ENCODE measurements at places on chromosomes 5 and 9. TPM values are rescaled to one million over a fixed set of nuclear protein-coding genes. Genes with fewer than 3 reads are reported as not detected.

PRRC2B gene
- total RNA-seq, result 23.0 TPM

DNA sequence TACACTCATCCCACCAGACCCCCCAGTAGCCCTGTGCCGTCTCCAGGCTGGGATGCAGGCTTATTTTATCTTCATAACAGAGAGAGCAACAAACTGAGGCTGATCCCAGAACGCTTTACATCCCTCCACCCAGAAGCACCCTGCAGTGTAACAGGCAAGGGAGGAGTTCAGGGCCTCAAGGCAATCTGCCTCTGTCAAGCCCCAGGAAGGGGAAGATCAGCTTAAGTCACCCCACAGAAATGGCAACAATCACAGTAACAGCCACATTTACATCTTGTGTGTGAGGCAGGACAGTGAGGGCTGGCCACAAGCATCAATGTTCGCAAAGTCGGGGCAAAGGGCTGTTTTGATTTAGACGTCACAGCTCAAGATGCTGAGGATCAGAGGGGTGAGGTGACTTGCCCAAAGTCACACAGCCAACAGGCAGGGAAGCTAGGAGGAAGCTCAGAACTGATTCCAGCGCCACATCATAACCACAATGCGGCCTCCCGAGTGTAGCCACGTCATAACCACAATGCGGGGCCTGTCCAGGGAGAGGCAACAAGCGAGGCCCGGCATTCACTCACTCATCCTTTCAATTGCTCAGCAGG is 14.4 kb downstream of the STK10 start:
- DNase-seq, result no peak

- DNase-seq, result no peak
Observed at GRCh38 chr5:117357886-117358285, 783.3 kb upstream of the SEMA6A start.

GRCh38 chr5:14182761-14183160 is 39.6 kb downstream of the TRIO start:
- no peak for DNase-seq

DNA sequence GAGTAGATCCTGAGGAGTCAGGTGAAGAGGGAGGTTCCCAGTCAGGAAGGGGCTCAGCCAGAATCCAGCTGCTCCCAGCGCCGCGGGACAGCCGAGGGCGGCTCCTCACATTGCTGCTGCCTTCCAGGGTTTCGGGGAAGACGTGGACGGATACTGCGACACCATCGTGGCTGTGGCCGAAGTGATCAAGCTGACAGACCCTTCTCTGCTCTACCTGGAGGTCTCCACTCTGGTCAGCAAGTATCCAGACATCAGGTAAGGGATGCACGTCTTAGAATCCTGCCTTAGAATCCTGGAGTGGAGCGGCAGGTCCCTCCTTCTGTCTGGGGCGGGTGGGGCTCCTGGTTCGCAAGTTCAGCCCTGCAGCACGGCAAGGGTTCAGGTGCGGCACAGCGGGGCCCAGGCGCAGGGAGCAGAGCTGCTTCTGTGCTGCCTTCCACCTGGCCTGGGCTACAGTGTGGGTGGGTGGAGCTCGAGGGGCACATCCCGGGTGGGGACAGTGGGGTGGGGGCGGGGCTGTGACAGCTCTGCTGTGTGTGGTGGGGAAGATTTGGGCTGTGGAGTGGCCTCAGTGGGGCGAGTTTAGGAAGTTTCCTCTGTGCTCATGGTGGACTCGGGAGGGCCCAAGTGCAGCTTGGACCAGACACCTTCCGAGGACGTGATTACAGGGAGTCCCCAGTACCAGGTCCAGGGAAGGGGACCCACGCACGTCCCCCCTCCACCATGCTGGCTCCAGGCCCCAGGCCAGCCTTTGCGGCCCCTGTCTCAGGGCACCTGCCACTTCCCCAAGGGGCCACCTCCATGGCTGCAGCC is 22.8 kb downstream of the EXOC3 start:
- DNase-seq, result no peak

DNA sequence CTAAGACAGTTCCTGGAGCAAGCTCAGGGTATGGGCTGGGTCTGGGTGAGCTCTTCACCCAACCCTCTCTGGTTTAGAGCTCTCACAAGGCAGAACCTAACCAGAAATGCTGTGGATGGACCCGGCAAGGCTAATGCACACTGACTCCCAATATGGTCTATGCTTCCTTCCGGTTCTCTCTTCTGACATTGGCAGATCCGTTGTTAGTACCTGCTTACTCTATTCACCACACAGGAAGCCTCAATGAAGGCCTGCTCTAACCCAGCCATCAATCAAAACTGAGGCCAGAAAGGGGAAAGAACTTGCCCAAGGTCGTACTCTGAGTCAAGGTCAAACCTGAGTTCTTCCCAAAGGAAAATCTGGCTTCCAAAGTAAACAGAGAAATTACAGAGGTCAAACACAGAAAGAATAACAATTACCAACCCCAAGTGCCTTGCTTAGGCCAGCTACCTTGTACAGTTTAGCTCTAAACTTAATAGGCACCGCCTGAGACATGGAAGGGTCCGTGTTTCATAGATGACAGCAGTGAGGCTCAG is 46.0 kb upstream of the AKNA start:
- DNase-seq, result no peak

DNA sequence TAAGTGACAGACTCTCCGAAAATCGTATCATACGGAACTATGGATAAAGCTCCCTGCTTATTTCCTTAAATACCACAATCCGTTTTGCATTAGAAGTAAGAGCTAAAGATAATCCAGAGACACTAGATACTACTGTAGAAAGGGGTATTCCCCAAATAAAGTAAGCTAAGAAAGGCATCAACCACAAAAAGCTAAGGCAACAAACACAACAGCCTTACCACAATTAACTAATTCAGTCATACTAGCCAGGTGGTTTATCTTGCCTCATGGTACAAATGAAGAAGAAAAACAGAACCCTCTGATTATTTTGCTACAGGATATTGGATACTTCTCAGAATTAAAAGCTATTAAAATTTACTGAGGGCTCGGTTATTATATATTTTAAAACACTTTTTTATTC is 14.1 kb downstream of the ERP44 start:
- DNase-seq, result no peak

GRCh38 chr5:76690704-76691466 is 25.0 kb upstream of the F2R start:
- no peak for DNase-seq
